ENCODE measurements at places on chromosomes 6 and 20.

DNA sequence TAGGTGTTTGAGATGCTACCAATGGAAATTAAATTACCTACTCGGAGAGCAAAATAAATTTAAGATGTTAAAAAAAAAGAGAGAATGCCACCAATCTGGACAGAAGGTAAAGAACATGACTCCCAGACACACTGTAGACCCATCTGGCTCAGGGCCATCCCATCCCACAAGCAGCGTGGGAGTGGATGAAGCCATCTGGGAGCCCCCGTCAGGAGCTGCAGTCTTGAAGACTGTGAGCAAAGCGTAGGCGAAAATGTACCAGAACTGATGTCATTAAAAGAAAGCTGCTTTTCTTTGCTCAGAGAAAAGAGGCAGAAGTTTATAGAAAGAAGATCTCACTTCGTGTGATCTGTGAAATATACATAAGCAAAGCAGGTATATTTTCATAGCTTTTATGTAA lies 815.7 kb downstream of the QKI start:
- no peak for DNase-seq

GRCh38 chr6:165976684-165977083 lies 191.0 kb downstream of the TBXT start:
- DNase-seq = no peak

- DNase-seq = no peak
Observed at GRCh38 chr20:32083469-32083868, 26.0 kb upstream of the TM9SF4 start.

DNA sequence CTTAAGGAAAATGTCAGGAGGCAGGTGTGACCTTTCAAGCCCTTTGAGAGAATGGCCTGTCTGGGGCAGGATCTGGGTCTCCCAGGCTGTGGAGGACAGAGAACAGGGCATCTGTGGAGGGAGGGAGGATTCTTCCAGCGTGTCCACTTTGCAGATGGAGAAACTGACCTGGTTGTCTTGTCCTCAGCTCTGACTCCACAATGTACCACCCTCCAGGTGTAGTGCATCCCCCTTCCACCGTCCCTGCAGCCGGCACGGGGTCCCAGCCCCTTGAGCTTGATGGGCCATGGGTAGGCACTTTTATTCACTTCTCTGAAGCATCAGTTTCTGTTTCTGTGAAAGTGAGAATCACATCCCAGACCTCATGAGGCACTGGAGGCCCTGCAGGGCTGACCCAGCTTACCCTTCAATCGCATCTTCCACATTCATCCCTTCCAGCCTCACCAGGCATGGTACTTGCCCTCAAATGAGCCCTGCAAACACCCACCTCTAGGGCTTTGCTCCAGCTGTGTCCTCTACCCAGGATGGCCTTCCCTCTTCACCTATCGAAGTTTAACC lies 4.6 kb upstream of the TGM2 start:
- DNase-seq = no peak

DNA sequence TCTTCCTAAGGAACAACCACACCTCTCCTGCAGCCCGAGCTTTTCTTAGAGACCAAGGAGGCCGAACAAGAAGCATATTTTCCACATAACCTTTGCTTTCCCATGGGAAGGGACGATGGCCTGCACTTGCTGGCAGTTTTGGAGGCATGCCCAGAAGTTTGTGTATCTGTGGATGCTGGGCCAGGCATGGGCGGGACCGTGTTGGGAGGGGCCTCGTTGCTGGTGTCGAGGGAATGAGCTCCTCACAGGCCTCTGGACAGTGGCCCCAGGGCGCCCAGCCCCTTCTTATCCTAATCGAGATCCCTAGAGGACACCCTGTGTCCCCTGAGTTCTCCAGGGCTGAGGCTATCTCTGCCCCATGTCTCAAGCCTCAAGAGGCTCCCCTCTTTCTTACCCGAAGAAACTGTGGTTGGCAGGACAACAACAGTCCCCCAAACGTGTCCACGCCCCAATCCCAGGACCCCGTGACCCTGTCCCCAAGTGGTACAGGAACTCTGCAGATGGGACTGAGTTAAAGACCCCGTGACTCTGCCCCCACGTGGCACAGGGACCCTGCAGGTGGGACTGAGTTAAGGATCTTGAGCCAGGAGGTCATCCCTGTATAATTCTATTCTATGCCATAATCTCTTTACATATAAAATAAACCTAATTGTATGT lies 99.5 kb upstream of the BHLHE23 start:
- no peak for DNase-seq

GRCh38 chr6:147769496-147770087 lies 261.1 kb downstream of the SAMD5 start:
- DNase-seq = no peak

DNA sequence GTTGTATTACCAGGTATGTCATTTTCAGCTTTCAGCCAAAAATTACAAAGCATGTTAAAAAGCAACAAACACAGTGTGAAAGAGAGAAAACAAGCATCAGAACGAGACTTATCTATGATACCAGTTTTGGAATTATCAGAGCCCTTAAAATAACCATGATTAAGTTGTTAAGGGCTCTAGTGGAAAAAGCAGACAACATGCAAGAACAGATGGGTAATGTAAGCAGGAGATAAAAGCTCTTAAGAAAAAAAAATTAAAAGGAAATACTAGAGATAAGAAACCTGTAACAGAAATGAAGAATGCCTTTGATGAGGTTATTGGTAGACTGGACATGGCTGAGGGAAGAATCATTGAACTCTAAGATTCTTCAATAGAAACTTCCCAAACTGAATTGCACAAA lies 127.5 kb upstream of the SCGN start:
- no peak for DNase-seq

DNA sequence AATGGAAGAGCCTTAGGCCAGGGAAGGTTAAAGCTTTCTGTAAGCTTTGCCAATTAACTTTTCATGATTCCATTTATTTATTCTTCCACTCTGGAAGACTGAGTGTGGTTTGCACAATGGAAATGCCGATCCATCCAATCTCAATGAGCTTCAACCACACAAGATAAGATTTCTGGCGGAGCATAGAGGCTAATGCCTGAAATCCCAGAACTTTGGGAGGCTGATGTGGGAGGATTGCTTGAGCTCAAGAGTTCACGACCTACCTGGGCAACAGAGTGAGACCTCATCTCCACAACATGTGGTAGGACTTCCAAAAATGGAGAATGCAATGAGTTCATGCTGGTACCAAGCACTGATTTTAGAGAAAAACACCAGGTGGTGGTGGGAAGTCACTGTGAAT lies 6.2 kb downstream of the ENPP1 start:
- no peak for DNase-seq

DNA sequence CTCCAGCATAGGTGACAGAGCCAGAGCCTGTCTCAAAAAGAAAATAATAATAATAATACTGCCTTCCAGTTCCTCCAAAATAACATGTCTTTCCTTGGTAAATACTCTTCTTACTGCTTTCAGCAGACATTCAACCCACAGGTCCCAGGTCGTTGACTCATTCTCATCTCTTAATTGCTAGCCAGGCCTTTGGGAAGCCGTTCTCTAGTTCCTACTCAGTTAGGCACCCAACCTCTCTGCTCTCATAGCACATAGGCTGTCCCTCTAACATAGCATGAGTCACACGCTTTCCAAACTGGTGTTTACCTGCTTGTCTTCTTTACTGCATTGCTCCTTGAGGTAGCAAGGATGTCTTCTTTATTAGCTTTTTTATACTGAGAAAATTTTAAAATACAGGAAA lies 98.8 kb downstream of the LAMA2 start:
- no peak for DNase-seq

DNA sequence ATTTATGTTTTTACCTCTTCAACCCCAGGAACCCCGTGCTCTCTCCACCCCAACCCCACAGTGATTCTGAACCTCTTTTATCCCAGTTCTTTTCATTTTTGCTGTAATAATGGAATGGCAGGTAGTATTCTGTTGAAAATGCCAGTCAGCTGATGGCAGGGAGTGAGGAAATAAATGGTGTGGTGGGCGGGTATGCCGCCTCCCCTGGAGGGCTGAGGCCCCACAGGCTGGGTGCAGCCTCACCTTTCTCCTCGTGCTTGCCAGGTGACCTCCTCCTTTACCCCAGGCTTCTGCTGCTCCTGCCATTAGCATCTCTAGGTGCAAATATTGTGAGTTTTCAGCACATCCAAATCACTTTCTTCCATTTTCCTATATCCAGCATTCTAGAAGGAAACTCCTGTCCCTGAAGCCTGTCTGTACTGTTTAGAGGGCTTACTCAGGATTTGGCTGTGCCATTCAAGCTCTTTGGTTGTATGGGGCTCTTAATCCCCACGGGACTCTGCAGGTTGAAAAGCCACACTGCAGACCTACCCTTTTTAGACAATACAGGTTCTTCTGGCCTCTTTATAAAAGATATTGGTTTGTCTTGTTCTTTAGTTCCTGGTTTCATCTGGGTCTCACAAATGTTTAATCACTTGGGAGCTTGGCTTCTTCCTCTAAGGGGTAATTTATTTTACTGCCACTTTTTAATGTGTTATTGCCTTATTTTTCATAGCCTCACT lies 201.8 kb downstream of the JARID2 start:
- DNase-seq = no peak

GRCh38 chr6:74871757-74872156 lies 334.1 kb downstream of the COL12A1 start:
- DNase-seq = no peak

- no peak for DNase-seq
Observed at GRCh38 chr20:59340201-59340885, 39.9 kb downstream of the EDN3 start.

- DNase-seq = no peak
Observed at GRCh38 chr20:57716901-57717300, 7.1 kb upstream of the PMEPA1 start.

GRCh38 chr20:53040693-53041589 lies 68.8 kb downstream of the TSHZ2 start:
- DNase-seq = no peak

GRCh38 chr6:165301372-165302246 lies 7.8 kb downstream of the C6orf118 start:
- no peak for DNase-seq
